Dermis microvascular lymphatic vessel endothelial cell (primary cell): ENCODE measurements at places on chromosomes 4 and X.

DNA sequence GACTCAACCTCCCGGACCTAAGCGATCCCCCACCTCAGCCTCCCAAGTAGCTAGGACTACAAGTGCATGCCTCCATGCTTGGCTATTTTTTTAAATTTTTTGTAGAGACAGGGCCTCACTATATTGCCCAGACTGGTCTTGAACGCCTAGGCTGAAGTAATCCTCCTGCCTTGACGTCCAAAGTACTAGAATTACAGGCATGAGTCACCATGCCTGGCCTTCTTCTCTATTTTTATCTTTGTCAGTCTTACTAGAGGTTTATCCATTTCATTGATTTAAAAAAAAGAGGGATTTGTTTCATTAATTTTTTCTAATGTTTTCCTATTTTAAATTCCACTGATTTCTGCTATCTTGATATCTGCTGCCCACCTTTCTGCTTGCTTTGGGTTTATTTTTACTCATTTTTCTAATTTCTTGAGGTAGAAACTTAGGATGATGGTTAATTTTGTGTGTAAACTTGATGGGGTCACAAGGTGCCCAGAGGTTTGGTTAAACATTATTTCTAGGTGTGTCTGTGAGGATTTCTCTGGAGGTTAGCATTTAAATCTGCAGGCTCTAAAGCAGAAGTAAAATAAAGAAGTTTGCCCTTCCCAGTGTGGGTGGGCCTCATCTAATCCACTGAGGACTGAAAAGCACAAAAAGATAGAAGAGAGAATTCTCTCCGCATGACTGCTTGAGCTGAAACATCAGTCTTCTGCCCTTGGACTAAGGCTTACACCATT is 116.2 kb upstream of the DCLK2 start:
- DNase-seq: no peak

DNA sequence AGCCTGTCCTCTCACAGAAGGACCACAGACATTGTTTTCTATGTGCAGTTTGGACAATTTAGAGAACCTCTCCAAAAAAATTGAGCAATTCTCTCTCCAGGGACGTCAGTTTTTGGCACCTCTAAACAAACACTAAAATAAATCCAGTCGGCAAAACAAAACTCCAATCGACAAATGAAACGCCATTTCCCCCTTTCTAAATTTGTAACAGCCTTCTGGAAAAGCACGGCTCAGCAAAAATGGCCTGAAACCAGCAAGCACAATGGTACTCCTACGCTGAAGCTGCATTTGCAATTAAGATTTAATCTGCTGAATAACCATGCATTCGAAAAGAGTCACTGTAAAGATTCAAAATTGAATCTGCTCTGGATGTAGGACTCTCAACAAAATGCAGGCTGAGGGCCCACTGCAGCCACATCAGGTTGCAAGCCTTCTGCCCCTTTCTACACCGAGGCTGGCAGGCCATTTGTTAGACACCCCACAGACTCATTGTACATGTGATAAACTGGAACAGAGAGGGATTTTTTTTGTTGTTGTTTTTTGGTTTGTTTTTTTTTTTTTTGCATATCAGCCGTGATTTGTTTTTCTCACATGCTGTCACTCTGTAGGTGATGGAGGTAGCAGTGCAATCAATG is 79.9 kb upstream of the MAP3K15 start:
- DNase-seq: no peak

- DNase-seq: no peak
Observed at GRCh38 chr4:5446595-5447226, 261.6 kb downstream of the EVC2 start.

GRCh38 chrX:34382416-34382815 is 250.3 kb upstream of the FAM47A start:
- no peak for DNase-seq

DNA sequence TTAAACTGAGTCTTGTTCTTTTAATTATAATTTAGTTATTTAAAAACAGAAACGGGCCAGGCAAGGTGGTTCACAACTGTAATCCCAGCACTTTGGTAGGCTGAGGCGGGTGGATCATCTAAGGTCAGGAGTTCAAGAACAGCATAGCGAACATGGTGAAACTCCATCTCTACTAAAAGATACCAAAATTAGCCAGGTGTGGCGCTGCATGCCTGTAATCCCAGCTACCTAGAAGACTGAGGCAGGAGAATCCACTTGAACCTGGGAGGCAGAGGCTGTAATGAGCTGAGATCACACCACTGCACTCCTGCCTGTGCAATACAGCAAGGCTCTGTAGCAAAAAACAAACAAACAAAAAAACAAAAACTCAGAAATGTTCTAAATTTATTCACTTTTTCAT is 852.9 kb downstream of the TECRL start:
- DNase-seq: no peak

GRCh38 chr4:176507845-176508533 is 188.2 kb downstream of the SPCS3 start:
- no peak for DNase-seq

GRCh38 chr4:164948975-164949374 is 28.5 kb downstream of the TRIM61 start:
- no peak for DNase-seq

- DNase-seq: no peak
Observed at GRCh38 chrX:139736151-139736550, 28.2 kb upstream of the MCF2 start.

DNA sequence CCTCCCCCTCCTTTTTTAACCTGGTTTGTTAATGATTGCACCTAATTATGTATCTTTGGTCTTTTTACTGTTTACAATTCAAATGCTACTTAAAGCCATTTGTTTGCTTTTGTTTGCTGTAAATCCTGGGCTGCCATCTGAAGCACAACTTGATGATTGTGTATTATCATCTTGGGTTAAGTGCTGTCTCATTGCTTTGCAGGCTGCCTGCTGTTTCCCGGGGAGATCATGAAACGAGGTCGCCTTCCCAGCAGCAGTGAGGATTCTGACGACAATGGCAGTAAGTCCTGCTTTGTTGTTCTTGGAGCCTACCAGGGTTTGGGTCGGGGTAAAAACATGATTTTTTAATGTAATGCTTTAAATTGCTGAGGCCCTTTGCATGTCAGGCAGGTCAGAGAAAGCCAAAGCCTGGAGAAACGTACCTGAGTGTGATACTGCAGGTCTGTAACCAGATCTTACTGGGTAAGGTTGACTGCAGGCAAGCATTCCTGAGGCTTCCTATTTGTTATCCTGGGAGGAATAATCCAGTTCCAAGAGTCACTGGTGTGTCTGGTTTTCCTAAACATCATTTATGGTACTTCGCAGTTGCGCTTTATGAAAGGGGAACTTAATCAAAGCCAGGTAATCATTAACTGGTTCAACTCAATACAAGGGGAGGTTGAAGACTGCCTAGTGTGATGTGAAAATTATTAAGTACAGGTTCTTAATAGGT is 22.2 kb downstream of the JADE1 start:
- no peak for DNase-seq

GRCh38 chr4:43332052-43332425 is 439.5 kb downstream of the GRXCR1 start:
- no peak for DNase-seq

GRCh38 chrX:103157496-103158316 is 57.2 kb upstream of the BEX4 start:
- peak; percentile 27 for DNase-seq

DNA sequence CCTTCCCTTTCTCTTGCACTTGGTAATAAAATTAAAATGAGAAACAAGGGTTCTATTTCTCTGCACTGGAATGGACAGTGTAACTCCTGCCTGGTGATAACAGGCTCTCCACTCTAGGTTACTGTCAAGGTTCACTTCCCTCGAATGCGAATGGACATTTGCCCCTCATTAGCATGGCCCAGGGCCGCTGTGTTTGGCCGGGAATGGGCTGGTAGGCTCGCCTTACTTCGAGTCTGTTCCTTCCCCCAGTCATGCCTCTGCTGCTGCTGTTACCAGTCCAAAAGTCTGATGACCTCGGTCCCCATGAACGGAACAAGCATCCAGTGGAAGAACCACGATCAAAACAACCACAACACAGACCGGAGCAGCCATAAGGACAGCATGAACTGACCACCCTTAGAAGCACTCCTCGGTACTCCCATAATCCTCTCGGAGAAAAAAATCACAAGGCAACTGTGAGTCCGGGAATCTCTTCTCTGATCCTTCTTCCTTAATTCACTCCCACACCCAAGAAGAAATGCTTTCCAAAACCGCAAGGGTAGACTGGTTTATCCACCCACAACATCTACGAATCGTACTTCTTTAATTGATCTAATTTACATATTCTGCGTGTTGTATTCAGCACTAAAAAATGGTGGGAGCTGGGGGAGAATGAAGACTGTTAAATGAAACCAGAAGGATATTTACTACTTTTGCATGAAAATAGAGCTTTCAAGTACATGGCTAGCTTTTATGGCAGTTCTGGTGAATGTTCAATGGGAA is 61.5 kb downstream of the EDNRA start:
- no peak for DNase-seq

- peak; percentile 36 for DNase-seq
Observed at GRCh38 chr4:55553441-55554201, 6.9 kb upstream of the CLOCK start.

- no peak for DNase-seq
Observed at GRCh38 chr4:110415478-110415877, 60.5 kb upstream of the ENPEP start.

GRCh38 chr4:123232439-123232838 is 164.2 kb upstream of the SPRY1 start:
- DNase-seq: no peak

DNA sequence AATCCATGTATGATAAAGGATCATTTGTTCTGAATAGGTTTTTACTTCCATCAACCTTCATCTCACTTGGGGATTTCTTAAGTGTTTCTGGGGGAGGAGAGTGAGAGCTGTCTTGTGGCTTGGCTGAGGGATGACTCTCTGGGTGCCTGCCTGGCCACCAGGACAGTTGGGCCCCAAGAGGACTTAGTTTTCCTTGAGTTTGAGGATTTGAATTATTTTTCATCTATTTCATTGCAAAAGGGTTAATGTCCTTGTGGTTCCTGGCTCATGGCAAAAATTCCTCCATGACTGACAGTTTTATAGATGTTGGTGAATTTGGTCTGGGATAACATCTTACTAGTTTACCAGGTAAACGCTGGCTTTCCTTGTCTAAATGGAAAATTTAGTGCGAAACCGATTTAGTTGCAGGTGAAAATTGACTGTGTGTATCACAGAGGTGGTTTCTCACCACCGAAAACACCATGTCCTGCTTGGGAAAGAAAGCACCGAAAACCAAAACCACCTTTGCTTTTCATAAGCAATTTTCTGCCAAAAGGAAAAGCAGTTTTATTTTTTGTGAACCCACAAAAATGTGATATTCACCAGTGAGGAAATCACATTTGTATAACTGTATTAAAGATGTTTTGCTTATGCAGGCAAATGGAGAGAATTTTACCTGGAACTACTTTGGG is 331.3 kb upstream of the SFRP2 start:
- DNase-seq: no peak

DNA sequence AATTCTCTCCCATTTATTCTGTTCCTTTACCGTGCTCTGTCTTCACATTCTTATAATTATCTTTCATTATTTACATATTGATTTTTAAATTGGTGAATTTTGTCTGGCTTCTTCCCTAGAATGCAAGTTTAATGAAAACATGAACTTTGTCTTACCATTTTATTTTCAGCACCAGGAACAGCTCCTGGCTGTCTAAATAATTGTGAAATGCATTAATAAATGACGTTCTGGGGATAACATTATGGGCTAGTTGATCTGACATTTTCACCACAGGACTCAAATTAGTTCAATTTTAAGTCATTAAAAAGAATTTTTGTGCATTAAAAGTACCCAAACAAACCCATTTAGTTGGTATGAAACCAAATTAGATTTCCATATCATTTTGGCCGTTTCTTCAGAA is 97.5 kb downstream of the KCTD8 start:
- DNase-seq: peak; percentile 25

DNA sequence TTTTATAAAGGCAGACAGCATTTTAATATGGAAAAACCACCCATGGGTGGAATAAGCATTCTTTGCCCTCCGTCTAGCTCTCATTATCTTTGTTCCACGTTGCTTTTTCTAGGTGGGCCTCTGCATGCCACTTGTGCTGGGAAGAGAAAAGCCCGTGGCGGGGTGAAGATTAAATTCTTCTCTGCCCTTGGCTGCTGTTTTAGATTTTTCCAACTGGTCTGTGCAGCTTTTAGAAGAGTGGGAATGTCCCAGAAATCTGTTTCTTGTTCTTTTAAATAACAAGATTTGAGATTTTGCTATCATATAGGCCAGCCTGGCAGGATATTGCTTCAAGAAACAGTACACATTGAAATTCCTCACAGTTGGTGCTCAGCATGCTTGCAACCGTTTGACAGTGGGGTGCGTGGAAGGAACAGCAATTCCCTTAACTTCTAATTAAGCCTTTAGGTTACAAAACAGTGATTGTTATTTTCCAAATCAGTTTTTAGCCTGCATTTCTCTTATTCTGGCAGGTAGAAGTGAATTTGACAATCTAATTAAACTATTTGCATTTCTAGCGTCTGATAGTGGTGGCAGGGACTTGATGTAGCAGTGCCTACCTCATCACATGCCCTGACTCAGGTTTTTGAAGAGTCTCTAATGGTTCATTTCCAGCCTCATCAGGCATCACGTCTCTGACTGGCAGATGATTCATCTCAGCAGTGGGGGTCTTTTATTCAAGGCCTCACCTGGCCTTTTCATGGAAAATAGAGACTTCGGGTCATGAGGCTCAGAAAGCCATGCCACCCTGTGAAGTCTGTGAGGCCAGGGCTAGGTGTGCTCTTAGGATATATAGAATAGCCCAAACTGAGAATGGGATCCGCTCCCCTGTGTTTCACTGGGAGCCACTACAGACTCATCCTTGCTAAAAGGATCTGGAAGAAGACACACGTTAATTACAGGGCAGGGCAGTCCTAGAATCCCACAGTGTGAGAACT is 50.8 kb downstream of the PPEF1 start:
- DNase-seq: no peak

- DNase-seq: no peak
Observed at GRCh38 chr4:80144676-80145470, 52.4 kb upstream of the PRDM8 start.

GRCh38 chr4:150863456-150863855 is 151.6 kb downstream of the LRBA start:
- DNase-seq: no peak

- no peak for DNase-seq
Observed at GRCh38 chr4:186826846-186827533, 103.3 kb upstream of the FAT1 start.

DNA sequence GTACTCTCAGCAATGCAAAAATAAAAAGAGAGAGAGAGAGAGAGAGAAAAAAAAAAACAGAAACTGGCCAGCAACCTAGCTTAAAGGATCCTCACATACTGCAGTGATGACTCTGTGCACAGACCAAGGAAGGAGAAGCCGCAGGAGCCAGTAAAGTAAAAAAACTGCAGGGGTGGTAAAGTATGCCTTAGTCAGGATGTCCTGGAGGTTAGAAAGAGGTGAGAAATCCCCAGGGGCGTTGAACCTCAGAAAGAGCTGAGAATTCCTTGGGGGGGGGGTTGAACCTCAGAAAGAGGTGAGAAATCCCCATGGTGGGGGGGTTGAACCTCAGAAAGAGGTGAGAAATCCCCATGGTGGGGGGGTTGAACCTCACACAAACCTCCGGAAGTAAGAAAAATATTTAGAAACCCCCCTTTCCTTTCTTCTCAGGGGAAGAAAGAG is 48.0 kb downstream of the MAGEA9 start:
- no peak for DNase-seq

GRCh38 chrX:102599951-102600579 is 750 bp downstream of the ARMCX5 start:
- DNase-seq: no peak
